A549 treated with AZD2906 at 1 μM for 4 hours (cell line): ENCODE measurements at places on chromosomes 12 and 14. TPM values are rescaled to one million over a fixed set of nuclear protein-coding genes. Genes with fewer than 3 reads are reported as not detected.

OR11H7 gene
- not detected in 5 replicates for total RNA-seq

OTUB2 gene
- total RNA-seq = 2.4 to 3.4 TPM (median 2.7 TPM) in 5 replicates

NFE2 gene
- 0.03 to 0.08 TPM (median 0.07 TPM) in 4 of 5 replicates, not detected in the other for total RNA-seq

RPGRIP1 gene
- total RNA-seq = 0.10 to 0.31 TPM (median 0.18 TPM) in 5 replicates

OTOGL gene
- total RNA-seq = 0.02 TPM in 1 of 5 replicates, not detected in the others

SYCP3 gene
- total RNA-seq = 0.10 to 0.13 TPM (median 0.13 TPM) in 3 of 5 replicates, not detected in the others

PSMB11 gene
- not detected in 5 replicates for total RNA-seq

ITGB7 gene
- 0.22 to 0.46 TPM (median 0.36 TPM) in 5 replicates for total RNA-seq

MSRB3 gene
- 20.4 to 22.6 TPM (median 22.4 TPM) in 5 replicates for total RNA-seq

CLBA1 gene
- 14.6 to 18.0 TPM (median 15.8 TPM) in 5 replicates for total RNA-seq

CTSG gene
- not detected in 5 replicates for total RNA-seq

P2RX2 gene
- not detected in 5 replicates for total RNA-seq

IFNG-AS1 gene
- not detected in 5 replicates for total RNA-seq

TAS2R19 gene
- total RNA-seq = 0.15 TPM in 1 of 5 replicates, not detected in the others

BLTP3B gene
- total RNA-seq = 9.1 to 13.8 TPM (median 11.4 TPM) in 5 replicates

CFAP54 gene
- total RNA-seq = 0.98 to 1.5 TPM (median 1.1 TPM) in 5 replicates

OR4K2 gene
- total RNA-seq = not detected in 5 replicates

SPTB gene
- 1.4 to 1.7 TPM (median 1.5 TPM) in 5 replicates for total RNA-seq

NPAS3 gene
- not detected in 5 replicates for total RNA-seq

PPFIA2 gene
- total RNA-seq = not detected in 5 replicates
